WTC11 (cell line): ENCODE measurements at places on chromosomes 5 and 9.

DNA sequence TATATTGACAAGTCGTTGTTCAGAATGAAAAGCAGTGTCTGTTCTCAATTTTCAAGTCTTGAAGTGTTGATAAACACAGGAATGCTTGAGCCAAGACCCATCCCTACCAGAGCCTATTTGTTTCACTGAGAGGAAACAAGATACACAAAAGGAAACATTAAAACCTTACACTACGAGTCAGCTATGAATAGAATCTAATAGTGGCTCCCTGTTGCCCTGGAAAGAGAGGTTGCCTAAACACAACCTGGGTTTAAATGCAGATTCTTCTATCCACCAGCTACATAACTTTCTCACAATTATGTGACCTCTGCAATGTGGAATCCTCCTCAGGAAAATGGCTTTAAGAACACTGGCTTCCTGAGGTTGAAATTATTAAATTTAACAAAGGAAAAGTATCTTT is 29.1 kb upstream of the BNC2 start:
- DNase-seq, result no peak

DNA sequence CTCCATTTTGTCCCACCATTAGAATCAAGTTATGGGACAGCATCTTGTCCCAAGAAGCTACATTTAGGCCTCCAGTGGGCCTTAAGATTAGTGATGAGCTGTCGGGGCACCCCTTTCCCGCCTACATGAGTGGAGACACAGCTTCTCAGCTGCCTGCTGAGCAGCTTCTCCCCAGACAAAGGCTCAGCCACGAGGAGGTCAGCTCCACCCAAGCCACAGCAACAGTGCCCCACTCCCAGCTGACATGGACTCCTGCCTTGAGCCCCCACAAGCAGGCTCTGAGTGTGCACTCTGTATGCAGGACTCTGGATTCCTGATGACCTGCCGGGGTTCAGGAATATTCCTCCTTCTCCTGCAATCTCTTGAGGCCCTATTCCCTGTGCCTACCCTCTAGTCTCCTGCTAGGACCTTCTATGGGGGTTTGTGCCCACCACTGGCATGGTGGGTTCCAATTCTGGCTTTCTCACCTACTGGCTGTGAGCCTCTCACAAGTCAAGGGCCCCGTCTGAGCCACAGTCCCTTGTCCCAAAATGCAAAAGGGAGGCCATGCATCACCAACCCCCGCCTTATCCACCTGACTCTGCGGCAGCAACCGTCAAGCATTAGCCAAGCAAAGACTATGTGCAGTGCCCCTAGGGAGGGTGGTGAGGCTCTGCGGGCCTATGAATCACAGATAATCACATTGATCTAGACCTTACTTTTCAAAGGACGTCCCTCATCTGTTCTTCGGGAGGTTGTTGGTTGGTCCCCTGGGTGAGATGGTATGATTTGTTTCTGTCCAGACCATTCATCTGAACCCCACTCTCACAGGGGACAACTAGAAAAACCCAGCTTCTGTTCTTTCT is 269.1 kb downstream of the MED10 start:
- DNase-seq, result no peak

GRCh38 chr5:130528474-130528873 is 624.2 kb downstream of the CHSY3 start:
- DNase-seq, result no peak

DNA sequence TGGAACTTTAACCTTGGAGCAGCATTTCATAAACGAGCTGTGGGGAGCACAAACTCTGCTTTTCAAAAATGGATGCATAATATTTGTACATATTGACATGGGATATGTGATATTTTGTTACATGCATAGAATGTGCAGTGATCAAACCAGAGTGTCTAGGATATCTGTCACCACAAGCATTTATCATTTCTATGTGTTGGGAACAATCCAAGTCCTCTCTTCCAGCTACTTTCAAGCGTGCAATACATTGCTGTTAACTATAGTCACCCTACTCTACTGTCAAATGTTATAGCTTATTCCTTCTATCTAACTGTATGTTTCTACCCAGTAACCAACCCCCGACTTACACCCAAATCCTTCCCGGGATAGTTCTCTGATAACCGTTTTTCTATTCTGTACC is 15.0 kb upstream of the C5orf58 start:
- DNase-seq, result no peak

DNA sequence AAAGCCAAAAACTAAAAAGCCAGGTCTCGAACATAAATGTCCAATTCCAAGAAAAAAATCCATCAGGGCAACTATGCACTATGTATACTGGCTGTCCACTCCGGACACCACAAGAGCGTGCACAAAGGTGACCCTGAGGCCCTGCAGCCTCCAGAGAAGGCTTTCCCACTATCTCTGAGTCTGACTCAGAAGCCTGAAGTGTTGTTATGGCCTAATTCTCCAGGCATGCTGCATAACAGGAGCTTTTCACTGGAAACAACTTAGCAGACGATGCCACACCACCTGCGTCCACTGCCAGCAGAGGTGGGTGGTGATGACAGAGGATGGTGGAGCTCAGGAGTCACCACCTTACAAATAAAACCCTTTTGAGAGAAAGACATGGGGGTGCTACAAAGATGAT is 63.7 kb downstream of the HABP4 start:
- no peak for DNase-seq

GRCh38 chr9:105359892-105360291 is 87.9 kb upstream of the FSD1L start:
- DNase-seq, result no peak

GRCh38 chr5:45162974-45163373 is 354.2 kb downstream of the MRPS30 start:
- DNase-seq, result no peak

GRCh38 chr9:130433168-130433946 is 11.4 kb upstream of the ASS1 start:
- DNase-seq, result peak; percentile 76

- DNase-seq, result no peak
Measured at GRCh38 chr5:58774937-58775336, 192.1 kb downstream of the RAB3C start.

DNA sequence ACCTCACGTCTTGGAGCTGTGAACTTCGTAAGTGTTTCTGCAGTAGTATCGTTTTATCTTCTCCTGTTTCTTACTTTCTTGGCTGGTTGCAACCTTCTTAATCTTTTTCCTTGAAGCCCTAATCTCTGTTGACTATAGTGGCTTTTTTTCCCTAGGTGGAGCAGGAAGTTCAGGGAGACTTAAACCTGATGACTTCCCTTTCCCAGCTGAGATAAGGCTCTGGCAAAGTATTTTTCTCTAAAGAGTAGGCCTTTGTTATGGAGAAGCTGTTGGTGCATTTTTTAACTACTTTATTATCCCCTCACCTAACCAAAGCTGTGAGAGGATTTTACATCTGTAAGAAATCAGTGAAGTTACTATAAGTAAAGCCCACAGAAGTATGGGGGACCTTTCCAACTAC is 723.1 kb upstream of the RIOK2 start:
- DNase-seq, result no peak

DNA sequence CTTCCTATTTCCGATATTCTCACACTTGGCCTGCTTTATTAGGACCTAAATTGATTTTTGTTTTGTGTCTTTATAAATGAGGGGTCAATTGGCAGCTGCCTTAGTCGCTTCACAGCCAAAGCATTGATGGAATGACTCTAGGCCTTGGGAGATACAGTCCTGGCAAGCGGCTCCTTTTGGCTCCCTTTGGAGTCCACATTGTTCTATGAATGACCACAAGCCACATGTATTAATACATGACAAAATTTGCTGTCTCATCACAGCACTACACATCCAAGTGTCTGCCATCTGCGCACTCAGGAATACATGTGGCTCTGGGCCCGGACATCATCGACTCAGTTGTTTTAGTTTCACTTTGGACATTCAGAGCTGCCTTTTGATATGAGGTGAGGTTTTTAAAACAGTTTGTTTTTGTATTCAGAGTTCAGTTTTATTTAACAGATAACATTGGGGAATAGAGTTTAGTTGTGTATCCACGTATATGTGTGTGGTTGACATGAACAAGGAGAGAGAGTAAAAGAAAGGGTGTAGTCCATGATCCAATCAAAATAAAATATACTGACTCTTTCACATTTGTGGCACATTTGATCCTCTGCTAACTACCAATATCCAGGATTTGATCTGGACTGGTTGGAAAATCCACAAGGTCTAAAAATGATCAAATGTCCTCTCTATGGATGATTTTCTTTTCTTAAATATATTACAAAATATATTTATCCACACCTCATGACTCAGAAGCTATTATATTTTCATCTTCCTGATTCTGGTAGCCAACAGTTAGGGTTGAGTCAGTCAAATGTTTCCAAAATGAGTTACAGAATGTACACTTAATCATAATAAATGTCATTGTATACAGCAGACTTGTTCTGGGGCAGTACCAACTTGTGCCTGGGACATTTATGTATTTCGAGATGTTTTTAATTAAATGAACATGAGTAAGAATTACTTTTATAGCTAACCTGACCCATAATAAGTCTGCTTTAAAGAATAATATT is 114.0 kb upstream of the MTAP start:
- no peak for DNase-seq

GRCh38 chr5:165004175-165004574 is 1498.8 kb downstream of the MAT2B start:
- DNase-seq, result no peak

- peak; percentile 50 for DNase-seq
Measured at GRCh38 chr9:37410969-37411785, 11.3 kb upstream of the GRHPR start.

DNA sequence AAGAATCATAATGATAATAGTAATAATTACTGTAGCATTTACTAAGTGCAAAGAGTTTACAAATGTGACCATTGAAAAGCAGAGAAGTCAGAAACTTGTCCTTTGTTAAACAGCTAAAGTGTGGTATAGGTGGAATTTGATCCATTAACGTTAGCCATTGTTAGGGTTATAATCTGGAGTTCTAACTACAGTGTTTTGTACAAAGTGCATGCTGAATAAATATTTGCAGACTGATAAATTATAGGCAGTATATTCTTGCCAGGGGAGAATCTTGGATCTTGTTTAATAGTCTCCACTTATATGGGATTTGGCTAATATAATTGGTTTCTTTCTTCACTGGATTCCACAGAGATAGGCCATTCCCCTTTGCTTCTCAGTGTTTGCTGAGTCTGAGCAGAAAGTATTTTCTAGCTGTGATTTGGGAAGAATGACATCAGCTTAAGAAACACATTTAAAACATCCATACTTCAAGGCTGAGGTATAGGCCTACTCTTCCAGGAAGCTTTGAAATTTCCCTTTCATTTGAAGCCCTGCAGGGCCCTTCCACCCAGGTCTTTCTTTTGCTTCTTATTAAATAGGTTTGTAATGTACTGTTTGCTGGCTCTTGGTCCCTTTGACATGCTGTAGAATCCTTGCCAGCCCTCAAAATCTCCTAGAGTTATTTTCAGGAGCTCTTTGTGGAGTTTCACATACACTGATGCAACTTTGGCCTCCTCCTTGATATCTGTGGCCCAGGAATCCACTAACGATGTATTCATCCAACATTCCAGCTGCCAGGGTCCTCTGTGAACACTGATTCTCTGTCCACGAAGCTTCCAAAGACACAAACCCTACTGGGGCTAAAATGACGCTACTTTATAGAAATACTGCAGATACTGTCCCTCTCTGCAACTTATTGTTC is 51.4 kb downstream of the ATP10B start:
- DNase-seq, result no peak

GRCh38 chr9:96585426-96585825 is 34.2 kb downstream of the CDC14B start:
- no peak for DNase-seq

DNA sequence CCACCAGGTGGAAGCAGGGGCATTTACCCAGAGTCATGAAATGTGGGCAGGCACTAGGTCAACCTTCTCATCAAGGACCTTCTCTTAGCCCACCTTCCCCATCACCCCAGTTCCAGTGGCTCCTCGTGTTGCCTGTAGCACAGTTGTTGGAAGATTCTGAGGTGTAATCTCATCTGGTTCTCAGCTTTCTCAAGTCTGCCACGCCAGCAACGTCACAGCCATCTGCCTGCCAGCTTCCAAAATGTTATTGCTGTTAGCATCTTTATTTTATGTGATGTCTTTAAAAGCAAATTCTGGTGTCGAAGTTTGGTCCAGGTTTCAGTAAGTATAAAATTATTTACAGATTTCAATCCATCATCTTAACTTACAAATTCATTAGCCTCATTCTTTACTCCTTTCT is 10.7 kb downstream of the C9orf153 start:
- no peak for DNase-seq

DNA sequence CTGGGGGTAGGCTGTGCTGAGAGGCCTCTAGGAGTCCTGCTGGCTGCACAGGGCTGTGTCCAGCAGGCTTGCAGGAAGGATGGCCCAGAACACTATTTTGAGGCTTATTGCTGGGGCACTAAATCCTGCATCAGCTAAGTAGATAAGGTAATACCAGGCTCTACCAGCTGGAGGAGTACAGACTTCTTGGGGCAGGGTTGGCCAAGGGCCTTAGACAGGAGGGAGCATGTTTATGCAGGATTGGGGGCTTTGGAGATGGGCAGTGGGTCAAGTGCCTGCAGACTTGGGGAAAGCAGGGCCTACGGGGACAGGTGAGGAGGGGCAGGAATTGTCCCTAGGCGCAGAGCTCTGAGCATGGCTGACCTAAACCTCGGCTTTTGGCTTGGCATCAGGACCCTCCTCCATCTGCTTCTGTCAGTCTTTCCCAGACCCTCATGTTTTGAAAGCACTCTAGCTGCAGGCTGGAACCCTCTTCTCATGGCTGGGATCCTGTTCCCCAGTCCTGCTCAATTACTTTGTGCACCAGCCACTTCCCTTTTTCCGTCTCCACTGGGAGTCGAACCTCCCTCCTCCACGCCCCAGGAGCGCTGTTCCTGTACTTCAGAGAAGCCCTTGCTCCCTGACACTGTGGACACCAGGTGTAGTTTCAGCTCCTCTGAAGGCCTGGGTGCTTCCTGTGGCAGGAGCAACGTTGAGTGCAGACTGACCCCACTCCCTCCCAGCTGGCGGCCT is 61.0 kb upstream of the SPTLC1 start:
- DNase-seq, result no peak

DNA sequence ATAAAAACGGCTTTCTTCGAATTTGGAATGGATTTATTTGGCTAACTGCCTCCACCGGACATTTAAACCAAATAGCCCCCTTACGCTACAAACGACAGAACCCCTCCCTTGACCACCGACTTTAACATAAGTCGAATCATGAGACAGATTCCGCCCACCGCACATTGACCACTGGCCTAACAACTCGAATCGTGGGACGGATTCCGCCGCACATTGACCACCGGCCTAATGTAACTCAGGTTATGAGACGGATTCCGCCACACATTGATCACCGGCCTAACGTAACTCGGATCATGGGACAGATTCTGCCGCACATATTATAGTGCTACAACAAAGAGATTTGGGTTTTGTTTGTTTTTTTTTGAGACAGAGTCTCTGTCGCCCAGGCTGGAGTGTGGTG is 2.7 kb upstream of the LCN9 start:
- DNase-seq, result no peak

- DNase-seq, result no peak
Measured at GRCh38 chr9:89884356-89885083, 279.7 kb downstream of the GADD45G start.

DNA sequence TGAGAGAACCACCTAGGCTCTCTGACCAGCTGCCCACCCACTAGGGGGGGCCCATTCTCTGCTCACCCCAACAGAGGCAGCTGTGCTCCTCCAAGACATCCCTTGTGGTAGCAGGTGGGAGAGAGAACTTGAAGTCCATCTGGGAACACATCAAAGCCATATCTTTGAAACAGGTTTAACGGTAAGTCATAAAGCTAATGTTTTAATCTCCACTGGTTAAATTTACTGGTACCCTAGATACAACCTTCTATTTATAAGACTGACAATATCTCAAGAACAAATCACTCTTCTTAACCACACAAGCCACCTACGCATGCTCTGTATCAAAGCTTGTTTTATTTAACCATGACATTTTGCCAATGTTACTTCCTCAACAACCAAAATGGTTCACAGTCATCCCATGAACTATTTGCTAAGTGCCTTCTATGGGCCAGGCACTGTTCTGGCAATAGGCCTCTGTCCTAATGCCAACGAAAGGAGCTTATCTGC is 20.4 kb downstream of the AUH start:
- DNase-seq, result no peak
